Amygdala (tissue), 56 donors: ENCODE measurements at places on chromosomes 16 and 17.

DNA sequence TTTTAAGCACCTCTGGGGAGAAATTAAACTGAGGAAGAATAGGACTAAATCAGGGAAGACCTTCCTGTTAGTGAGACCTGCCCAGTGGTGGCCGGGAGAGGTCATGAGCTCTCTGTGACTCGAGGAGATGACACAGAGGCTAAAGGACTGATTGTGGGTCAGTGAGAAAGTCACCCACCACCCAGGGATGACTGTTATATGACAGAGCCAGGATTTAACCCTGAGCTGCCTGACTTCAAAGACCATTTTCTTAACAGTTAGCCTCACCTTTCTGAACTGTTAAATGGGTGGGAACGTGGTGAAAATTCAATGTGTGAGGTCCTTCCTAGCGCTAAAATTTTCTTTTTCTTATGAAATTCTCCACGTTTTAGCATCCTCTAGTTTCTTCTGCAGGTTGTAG, 72.5 kb downstream of the WSB1 start:
- DNase-seq, result no peak

DNA sequence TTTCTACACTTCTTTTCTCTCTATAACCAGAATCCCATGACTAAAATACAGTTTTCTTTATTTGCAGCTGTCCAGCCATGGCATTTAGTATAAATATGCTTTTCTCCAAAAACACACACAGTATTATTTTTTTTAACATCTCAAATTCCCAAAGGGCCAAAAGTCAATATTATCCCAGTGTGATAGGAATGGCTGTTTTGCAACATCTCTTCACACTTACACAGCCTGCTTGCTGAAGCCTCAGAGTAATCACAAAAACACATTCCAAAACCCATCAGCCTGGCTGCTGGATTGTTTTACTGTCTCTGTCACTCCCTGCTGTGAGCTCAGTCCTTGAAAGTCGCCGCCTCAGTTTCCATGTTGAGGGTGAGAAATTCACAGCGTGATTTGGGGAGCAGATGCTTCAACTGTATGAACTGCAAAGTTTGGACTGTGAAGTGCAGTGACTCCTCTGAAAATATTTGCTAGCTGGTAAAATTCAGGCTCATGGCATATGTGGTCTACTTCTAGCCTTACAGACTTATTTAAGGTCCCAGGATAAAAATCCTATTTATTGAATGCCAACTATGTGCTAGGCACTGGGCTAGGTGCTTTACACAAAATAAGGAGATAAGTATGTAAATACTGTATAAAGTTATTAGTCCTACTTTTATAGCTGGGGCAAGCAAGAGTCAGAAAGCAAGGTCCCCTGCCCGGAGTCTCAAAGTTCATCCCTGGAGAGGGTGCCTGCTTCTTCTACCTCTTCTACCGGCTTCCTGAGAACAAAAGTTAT, 116.5 kb downstream of the SOCS1 start:
- DNase-seq, result no peak

GRCh38 chr17:78817123-78817522, 23.5 kb downstream of the USP36 start:
- DNase-seq, result no peak

DNA sequence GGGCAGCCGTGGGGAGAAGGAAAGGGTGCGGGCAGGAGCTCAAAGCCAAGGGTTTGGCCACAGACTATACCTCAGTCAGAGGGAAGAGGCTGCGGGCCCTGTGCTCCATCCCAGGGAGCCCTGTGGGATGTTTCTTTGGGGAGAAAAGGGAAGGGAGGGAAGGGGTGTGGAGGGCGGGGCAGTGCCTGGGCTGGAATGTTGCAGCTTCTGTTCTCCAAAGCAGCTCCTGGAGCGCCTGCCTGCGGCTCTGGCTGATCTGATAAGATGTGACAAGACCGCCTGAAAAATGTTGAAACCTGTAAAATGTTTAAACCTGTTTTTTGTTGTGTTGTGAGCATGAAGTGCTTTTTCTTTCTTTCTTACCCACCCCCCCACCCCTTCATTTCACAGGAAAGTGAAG, 32.8 kb downstream of the WNT3 start:
- DNase-seq, result no peak

- no peak for DNase-seq
These were observed 26.7 kb downstream of the PIMREG start for GRCh38 chr17:6470751-6471521.

GRCh38 chr17:17206124-17206912, at the start of gene PLD6:
Gene PLD6, minus strand, starts transcription at chr17:17206333. Its CDS starts 47 bp downstream, at chr17:17206286.
- no peak for DNase-seq

DNA sequence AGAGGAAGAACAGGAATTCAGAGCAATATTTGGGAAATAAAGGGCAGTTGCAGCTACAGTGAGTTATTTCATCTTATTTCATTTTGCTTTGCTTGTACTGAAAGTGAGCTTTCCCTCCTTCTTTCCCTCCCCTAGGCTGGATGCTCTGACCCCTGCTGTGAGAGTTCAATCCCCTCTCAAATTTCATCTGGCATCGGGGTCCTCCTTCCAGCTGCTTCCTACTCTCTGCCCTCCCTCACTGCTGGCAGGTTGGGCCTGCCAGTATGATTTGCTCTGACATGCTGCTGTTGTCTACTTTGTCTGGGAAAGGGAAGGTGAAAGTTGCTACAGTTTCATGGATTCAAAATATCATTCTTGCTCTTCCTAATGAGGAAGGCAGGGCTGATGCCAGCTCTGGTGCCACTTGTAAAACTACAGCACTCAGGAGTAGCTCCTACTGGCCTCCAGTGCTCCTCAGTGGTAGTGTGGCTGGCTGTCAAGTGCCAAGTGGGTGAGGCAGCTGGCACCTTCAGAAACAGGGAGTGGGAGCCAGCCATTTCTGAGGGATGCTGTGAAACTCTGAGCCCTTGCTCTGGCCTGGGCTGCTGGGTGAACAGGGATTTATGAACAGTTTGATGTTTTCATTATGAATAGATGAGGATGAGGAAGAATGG, 408.6 kb downstream of the HAPSTR1 start:
- DNase-seq, result no peak

- no peak for DNase-seq
These were observed 40.0 kb upstream of the CCL1 start for GRCh38 chr17:34403006-34403405.

GRCh38 chr16:54123766-54124165, 162.8 kb downstream of the IRX3 start:
- no peak for DNase-seq

- no peak for DNase-seq
These were observed 1.4 kb upstream of the SLC22A31 start for GRCh38 chr16:89201439-89202377.

DNA sequence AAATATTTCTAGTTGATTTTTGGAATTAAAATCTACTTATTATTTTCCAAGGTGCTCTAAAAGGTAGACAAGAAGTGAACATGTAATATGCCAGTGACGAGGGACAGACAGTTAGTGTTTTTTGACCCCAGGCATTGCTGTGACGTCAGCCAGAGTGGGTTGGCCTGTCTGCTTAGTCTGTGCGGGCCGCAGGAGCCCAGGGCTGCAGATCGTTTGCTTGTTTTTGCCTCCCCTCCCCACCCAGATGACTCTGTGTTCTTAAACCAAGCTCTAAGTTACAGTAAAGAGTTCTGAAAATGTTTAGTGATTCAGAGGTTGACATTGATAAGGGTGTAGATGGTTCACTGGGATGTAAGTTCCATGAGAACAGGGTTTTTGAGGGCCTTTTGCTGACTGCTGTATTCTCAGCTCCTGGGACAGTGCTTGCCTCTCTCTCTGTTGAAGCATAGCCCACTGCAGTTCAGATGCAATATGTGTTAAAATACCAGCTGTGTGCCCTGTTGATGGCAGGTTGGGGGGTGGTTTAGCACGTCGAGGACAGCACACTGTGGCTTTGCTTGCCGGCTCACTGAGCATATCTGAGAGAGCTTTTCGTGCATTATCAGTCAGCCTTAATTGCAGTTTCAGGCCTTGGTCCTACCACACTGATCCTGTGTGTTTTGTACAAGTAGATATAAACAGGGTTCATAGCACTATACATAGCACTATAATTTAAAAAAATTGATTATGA, 64.8 kb downstream of the SEC14L1 start:
- no peak for DNase-seq

GRCh38 chr17:182050-182751, 751 bp upstream of the DOC2B start:
- no peak for DNase-seq

GRCh38 chr17:29771546-29771945, 148.8 kb upstream of the CORO6 start:
- no peak for DNase-seq

DNA sequence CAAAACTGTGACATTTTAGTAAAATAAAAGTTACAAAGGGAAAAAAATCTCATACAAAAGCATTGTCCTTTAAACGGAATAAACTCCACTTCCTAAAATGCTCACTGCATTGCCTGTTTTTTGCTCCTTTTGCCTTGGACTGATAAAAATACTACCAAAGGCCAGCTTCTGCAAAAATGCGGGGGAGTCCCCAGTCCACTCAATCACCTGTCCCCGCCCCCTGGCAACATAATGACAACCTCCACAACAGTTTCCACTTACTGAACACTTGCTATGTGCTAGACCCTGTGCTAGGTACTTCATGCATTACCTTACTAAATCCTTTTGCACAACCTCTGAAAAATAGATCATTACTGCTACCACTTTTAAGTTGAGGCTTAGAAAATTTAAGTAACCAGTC, 172.7 kb upstream of the CCL2 start:
- DNase-seq, result no peak
